ENCODE measurements at places on chromosomes 12 and 14.
A peak's percentile ranks its signal among the peaks of the same experiment; 100 is the strongest.

GRCh38 chr12:132622437-132623071 is 4.0 kb downstream of the P2RX2 start:
- DNase-seq, result no peak

DNA sequence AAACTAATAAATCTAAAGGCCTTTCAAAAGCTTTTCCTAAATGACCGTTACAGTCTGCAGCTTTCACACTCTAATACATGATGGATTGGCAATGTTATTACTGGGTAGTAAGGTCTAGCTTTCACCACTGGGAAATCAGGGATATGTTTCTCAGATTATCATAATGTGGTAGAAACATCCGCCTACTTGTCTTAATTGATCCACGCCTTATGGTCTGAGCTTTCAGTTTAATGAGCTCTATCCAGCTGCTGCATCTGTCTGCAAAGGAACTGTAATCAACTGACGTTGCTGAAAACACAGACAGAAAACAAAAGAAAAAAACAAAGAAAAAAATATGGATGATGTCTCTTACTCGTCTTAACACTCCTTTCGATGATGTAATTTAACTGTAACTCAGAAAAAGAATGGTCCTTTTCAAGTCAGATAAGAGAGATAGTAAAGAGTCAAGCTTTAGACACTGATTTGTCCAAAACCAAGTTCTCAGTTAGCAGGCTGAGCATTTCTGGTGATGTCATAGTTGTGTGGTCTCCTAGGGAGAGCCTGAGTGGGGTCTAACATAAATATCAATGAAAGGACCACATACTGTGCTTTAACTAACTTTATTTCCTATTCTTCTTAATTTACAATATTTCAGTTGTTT is 85.9 kb downstream of the C2CD5 start:
- no peak for DNase-seq

DNA sequence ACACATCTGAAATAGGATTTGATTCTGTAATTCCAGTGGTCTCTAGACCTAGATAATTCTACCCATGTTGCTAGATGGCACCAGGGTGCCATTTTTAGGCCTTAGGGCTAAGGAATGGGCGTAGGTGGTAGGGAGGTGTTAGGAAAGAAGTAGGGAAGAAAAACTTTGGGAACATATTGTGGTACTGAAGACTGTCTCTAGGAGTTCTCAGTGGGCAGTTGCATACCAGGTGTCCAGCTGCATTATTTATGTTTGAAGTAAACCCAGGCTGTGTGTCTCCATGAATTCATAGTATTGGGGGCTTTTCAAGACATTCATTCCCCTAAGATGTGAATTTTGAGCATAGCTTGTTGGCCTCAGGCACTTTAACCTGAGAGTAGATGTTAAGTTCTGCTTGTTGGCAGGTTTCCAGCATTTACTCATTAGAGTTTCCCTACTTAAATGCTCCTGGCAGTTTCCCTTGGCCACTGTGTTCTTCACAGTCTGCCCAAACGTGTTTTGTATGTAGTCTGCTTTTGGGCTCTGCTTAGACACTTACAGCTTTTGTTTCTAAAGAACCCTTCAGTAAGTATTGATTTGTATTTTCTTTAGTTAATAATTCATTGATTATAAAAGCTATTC is 31.5 kb upstream of the CCT2 start:
- no peak for DNase-seq

DNA sequence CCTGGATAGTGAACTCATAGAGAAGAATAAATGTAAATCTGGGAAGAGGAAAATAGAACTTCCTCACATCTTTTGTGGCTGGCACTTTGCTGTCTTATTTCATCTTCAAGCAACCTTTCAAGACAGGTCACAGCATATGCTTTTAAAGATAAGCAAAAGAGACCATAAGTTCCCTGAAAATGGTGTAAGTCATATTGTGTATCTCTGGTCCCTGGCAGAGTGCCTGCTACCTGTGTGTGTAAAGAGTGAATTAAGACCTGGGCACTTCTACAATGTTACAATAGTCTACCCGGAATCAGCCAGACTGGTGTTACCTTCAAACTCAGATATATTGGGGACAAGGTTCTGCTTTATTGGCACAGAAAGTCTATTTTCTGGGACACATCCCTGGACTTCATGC is 168.8 kb downstream of the SLC2A13 start:
- no peak for DNase-seq

DNA sequence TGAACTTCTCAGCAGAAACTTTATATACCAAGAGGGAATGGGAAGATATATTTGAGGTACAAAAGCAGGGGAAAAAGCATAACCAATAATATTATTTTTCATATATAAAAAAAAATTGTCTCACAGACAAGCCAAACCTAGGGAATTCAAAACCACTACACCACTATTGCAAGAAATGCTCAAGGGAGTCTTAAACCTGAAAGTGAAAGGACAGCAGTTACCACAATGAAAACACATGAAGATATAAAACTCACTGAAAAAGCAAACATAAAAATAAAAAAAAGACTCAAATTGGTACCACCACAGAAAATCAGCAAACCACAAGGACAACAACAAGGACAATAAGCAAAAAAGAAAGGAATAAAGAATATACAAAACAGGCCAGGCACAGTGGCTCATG is 131.9 kb downstream of the CEP128 start:
- DNase-seq, result no peak

- DNase-seq, result no peak
These were observed 1145.2 kb downstream of the AACS start for GRCh38 chr12:126210448-126210847.

DNA sequence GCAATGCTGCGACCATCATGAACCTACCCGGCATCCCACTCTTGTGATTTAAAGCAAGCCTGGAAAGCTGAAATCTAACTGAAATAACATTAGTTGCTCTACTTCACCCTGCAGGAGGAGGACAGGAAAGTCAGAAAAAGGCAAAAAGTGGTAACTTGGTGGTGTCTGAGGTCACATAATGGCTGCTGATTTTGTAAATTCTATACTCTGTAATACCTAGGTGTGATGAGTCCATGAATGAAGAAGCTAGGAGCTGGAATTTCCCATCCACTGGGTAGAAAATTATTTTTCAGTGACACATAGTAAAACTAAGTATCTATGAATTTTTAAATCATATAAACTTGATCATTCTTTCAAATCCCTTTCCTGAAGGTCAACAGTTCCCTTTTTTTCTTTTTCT is 183.8 kb downstream of the FOXN3 start:
- no peak for DNase-seq

- no peak for DNase-seq
These were observed 40.3 kb downstream of the IFNG start for GRCh38 chr12:68119250-68119649.

DNA sequence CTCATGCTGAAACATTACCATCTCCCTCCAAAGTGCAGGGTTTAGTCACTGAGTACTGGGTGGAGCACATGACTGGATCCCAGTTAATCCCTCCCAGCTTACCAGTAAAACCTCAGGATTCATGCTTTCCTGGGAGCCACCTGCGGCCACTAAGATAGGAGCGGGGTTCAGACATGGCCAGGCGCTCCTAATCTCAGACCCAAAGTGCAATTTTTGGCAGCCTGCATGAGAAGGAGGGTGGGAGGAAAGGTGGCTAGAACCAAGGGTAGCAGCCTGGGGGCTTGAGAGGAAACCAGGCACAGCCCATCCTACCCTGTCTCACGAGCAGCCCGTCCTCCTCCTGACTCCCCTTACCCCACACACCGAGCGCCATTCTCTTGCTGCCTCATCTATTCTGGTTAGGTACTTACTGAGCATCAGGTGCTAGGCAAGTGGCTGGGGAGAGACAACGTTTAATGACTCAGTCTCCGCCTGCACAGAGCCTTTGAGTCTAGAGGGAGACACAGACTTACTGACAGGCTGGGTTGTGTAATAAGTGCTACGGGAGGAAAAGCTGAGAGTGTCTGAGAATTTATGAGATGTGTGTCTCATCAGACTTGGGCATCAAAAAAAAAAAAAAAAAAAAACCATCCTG is 9.9 kb downstream of the GPRC5A start:
- no peak for DNase-seq

DNA sequence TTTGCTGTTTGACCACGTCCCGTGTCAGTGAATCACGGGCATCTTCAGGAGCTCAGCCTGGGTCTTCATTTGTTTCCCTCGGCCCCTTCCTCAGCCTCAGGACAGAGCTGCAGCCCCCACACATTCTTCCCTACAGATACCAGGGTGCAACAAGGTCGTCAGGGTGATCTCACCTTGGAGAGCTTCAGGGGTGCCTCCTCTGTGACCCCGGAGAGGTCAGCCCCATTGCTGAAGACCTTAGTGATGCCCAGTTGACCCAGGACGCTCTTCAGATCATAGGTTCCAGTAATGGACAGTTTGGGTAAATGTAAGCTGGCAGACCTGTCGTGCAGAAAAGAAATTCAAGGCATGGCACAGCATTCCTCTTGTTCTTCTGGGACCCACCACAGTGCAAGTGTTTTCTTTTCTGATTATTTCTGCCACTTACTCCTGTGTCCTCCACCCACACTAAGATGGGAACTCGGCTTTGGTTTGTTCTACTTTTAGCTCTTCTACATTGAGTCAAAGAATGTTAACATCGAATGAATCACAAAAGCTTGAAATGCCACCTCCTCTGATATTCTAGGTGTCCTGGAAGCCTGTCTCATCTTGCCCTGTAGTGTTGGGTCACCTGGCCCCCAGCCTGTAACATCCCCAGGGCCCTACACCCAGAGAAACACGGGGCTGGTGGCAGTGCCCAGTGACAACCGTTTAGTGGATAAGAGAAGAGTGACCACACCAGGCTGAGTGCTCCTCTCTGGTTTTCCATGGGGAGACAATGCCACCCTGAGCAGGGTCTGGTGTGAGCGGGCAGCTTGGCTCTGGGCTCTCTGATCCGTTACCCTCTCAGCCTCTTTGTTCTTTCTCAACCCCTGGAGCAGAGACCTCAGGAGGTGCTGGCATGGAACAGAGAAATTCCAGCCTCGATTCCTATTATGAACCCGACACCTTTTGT is 8.8 kb downstream of the SERPINA1 start:
- no peak for DNase-seq

GRCh38 chr12:128531170-128531569 is 264.2 kb downstream of the TMEM132C start:
- DNase-seq, result no peak

- no peak for DNase-seq
These were observed 950.1 kb downstream of the VRK1 start for GRCh38 chr14:97747316-97747715.

DNA sequence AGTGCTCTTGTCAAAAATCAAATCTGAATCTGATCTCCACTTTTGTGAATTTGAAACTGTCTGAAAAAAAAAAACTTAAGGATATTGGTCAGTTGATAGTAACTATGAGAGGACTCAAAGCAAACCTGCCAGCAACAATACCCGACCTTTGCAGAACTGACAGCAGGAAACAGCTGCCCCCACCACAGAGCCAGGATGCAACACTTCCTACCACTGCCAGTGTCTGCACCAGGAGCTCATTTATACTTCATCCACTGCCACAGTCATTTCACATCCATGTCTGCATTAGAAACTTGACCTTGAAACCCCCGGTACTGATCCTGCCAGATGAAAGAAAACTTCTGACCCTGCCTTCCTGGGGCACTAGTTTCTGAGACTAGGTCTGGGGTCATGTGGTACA is 27.4 kb upstream of the RXYLT1 start:
- peak; percentile 9 for DNase-seq

DNA sequence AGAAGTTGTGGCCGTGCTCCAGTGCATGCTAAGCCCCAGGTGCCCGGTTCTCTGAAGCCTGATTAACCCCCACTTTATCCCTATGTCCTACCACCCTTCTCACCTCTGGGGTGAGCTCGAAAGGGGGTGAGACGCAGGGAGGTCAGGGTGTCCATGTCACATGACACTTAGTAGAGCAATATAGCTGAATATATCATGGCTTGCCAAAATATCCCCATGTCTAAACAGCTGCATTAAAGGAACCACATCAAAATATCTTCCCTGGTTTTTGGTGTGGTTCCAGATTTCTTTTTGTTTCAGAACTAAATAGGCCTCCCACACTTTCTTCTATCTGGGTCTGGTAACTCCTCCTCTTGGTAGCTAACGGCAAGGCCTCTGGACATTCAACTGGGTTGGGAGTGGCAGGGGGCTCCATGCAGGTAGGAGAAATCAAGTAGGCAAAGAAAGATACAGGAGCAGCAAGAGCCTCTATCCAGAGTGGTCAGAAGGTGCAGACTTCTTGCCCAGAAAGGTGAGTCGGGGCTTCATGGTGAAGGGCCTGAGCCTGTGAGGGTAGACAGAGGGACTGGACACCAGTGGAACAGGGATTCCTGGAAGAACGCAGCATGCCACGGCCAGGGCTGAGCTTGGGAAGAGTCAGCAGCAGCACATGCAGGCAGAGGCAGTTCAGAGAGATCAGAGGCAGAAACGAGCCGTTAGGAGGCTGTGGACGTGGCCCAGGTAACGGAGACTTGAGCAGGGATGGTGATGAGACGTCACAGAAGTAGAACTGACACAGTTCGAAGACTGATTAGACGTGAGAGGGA is 202.8 kb upstream of the DIO3 start:
- no peak for DNase-seq

DNA sequence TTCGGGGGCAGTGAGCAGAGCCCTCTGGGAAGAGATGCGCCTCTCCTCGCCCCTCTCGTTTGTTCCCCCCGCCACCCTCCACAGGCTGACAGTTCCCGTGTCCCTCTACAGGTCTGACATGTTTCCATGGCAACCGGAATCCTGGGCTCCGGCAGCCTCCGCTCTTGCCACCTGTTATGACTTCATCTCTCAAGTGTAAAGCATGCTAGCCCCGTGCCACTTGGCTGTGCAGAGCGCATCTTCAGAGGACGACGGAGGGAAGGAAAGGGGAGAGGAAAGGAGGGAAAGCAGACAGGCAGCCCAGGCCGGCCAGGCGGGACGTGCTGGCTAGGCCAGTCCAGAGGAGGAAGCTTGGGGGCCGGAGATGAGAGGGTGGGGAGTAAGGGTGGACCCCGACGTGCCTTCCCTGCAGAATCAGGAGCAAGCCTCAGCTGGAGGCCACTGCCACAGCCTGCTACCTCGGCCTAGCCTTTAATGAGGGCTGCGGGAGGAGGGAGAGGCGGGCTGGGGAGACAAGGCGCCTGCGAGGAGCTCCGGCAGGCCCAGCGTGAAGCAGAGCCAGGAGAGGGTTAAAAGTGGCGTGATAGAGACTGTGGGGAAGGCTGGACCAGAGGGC is 214.3 kb downstream of the DPF3 start:
- DNase-seq, result no peak

- DNase-seq, result no peak
These were observed 6.0 kb upstream of the PGF start for GRCh38 chr14:74961238-74961911.

DNA sequence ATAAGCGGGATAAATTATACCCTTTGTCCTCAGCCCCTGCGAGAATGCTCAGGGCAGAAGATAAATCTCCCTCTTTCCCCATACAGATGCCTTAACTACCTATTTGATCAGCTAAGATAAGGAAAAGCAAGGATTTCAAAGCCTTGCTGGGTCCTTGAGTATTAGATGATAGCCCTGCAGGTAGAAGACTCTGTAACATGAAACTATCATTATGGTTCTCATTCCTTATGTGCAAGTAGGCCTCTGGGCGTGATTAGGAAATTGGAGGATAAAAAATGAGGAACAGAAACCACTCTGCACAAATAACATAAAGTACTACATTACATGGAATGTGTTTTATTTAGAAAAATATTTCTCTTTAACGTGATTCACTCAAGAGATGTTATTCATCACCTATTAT is 14.5 kb upstream of the WDR89 start:
- no peak for DNase-seq

Measured in thymus (tissue), 14 donors.